MV-4-11 (cell line): ENCODE measurements at places on chromosomes 3 and 15.
A peak's percentile ranks its signal among the peaks of the same experiment; 100 is the strongest.

GRCh38 chr3:198097048-198097447, 137.0 kb downstream of the LMLN start:
- DNase-seq: peak; percentile 41

GRCh38 chr15:29935296-29936004, 113.2 kb upstream of the TJP1 start:
- DNase-seq: no peak

DNA sequence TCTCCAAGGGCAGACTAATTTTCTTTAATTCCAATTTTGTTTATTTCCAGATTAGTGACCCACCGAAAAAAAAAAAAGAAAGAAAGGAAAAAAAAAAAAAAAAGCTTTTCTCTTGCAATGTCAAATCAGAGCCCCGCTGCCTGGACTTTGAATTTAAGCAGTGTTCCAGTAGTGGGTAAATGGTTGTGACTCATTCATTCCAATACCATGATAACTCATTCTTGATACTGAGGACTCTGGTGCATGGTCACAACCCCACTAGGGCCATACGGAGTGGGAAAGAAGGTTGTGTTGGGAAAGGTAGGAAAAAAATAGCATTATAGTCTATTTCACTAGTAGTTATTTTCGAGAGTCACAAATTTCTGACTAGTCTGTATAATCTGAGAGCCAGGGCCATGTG, 59.1 kb upstream of the COL8A1 start:
- DNase-seq: no peak

GRCh38 chr3:185150561-185150960, 2.3 kb downstream of the C3orf70 start:
- DNase-seq: no peak

DNA sequence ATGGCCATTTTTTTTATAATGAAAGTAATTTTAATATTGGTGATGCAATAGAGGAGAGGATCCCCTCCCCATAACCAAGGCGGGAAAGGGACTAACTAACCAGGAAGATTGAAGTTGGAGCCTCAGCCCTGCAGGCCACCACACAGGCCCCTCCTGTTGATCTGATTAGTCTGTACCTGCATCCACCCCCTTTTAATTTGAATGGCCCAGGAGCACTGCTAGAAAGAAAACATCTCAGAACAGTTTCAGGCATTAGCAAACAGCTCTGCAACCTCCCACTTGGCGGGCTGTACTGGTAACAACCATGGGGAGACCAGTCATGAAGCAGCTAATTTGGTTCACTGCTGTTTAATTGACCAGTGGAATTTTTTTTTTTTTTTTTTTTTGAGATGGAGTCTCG, 10.3 kb downstream of the CAV3 start:
- DNase-seq: no peak

DNA sequence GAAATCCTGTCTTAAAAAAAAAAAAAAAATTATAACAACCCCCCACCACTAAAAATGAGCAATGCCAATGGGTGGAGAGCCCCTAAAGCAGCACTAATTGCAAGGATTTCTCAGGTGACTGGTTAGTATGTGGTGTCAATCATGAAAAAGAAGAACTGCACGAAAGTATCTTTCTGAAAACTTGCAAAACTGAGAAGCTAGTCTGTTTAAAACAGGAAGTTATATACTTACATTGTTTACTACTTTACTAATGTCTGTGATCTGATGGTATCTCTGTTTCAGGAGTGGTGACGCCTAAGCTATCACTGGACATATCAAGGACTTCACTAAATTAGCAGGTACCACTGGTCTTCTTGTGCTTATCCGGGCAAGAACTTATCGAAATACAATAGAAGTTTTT, at the start of gene CCR3:
Gene CCR3 (plus strand): TSS at position 341 of the 400 bp plus-strand sequence. CDS start 22,699 bp downstream, outside the sequence.
- peak; percentile 74 for DNase-seq

DNA sequence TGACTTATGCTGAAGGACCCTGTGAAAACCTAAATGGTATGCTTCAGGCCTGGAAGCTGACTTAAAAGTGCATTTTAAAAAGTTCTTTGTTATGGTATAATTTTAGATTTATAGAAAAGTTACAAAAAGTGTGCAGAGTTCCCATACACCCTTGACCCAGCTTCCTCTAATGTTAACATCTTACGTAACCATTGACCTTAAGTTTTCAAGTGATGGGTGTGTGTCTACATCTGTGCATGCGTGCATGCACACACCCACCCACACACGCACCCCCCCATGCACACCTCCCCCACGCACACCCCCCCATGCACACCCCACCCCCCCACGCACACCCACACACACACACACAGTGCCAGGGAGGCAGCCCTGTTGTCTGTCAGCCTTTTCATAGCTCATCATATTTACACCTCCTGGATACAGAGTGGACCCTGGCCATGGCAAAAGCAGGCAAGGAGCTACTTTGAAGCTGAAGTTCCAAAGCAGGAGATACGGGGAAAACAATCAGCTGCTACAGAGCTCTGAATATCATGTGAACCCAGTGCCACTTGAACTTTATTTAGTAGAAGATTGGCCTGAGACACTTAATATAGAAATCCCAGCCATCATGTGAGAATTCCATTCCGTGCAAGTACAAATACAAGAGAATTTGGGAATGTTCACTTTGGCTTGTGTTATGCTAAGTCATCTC, 30.0 kb upstream of the TRAK1 start:
- peak; percentile 39 for DNase-seq

- DNase-seq: no peak
Measured at GRCh38 chr3:67723863-67724262, 69.5 kb upstream of the SUCLG2 start.

DNA sequence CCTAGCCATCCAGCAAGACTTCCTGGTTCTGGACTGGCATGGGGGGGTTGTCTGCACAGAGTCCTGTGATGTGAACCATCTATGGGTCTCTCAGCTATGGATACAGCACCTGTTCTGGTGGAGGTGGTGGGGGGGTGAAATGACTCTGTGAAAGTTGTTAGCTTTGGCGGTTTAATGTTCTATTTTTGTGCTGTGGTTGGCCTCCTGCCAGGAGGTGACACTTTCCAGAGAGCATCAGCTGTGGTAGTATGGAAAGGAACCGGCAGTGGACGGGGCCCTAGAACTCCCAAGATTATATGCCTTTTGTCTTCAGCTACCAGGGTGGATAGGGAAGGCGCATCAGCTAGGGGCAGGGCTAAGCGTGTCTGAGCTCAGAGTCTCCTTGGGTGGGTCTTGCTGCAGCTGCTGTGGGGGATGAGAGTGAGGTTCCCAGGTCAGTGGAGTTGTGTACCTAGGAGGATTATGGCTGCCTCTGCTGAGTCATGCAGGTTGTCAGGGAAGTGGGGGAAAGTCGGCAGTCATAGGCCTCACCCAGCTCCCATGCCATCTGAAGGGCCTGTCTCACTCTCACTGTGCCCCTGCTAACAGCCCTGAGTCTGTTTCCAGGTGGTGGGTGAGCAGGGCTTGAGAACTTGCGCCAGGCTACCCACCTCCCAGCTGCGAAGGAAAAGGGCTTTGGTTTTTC, 7.1 kb upstream of the LARS2 start:
- no peak for DNase-seq

DNA sequence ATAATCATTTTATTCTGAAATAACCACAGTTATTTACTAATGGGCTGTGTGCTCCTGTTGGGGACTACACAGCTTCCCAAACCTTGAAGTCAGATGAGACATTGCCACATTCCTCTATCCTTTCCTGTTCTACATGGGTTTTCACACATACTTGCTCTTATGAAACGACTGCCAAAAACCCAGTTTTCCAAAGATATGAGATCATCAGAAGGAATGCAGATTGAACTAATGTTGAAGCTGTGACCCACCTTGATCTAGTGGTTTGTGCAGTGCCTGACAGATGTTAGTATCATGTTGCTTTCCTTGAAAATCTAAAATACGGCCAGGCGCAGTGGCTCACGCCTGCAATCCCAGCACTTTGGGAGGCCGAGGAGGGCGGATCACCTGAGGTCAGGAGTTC, 144.6 kb downstream of the VGLL4 start:
- DNase-seq: no peak

DNA sequence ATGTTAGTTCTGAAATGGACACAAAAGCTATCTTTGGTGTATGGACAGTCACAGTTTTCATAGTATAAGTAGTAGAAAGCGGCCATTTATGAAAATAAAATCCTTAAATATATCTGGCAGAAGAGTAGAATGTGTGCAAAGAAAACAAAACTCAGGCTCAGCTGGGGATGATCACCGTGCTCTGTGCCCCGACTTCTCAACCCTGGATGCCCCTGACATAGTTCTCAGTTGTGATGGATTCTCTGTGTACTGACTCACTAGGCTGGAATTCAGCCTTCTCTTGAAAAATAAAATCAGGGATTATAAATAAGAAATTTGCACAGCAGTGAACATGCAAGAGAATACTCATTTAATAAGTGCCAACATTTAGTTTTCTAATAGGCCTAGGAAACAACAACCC, 925.1 kb upstream of the NR2F2 start:
- no peak for DNase-seq

DNA sequence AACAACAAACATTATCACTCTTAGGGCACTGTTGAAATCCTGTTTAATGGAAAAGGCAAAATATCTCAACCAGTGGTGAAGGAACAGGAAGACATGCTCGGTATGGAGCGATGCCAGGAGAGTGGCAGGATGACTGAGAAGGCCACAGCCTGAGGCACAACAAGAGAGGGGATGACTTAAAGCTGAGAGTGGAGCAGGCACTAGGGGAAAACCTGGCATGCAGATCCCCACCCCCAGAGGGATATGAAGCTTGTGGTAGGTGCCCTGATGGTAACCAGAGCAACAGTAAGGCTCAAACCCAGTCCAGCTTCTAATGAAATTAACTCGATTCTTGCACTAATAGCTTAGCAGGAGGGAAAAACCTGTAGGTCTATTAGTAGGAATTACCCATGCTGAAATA, 40.4 kb downstream of the LYSMD4 start:
- no peak for DNase-seq

DNA sequence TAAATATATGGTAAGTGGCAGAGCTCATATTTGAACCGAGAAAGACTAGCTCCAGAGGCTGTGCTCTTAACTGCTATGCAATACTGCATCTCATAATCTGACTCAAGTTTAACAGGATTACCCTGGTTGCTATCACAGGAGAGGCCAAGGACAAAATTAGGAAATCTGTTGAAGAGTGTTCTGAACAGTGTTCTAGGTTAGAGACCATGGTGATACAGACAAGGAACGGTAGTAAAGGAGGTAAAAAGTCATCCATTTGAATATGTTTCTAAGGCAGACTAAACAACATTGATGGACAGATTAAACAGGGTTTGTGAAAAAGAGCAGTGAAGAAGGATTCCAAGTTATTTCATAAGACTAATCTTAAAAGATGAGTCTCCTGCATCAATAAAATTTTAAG, 22.1 kb downstream of the PLOD2 start:
- DNase-seq: no peak

DNA sequence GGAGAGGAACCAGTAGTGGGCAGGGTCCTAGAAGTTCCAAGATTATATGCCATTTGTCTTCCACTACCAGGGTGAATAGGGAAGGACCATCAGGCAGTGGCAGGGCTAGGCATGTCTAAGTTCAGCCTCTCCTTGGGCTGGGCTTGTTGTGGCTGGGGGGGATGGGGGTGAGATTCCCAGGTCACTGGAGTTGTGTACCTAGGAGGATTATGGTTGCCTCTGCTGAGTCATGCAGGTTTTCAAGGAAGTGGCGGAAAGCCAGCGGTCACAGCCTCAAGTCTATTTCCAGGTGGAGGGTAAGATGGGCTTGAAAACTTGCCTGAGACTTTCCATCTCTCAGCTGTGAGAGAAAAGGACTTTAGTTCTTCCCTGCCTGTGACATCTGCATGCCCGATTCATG, 1407.1 kb downstream of the SI start:
- DNase-seq: no peak

- peak; percentile 22 for DNase-seq
Measured at GRCh38 chr3:141686466-141687291, 51.4 kb upstream of the RNF7 start.

GRCh38 chr3:12578742-12579141, 21.9 kb downstream of the MKRN2 start:
- DNase-seq: no peak

DNA sequence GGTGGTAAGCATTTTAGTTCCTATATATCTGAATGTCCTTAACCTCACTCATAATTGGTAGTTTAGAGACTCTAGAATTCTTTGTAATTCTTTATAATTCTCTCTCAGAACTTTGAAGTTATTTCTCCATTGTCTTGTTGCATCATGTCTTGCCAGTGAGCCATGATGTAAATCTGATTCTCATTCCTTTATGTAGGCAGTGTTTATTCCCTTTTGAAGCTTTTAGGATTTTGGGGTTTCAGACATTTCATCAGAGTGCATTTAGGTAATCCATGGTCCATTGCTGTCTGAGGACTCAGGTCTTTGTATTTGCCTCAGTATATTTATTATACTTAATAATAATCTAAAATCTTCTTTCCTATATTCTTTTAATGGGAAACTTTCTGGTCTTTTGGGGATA, 20.6 kb downstream of the CMC1 start:
- no peak for DNase-seq

DNA sequence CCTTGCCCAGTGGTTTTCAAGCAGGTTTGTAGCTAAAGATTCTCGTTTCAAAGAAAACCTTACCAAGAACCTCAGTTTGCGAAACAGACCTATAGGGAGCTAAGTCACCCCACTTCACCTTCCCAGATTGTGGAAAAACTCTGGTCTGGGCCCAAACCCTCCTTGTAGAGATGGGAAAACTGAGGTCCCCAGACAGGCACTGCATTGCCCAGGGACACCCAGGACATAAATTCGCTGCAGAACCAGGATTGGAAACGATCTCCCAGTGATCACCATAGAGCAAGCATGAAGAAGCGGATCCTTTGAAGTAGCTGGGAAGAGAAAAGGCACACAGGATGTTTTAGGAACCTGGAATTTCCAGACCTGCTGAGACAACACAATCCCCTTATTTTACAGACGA, 85.6 kb upstream of the PIAS1 start:
- DNase-seq: no peak

DNA sequence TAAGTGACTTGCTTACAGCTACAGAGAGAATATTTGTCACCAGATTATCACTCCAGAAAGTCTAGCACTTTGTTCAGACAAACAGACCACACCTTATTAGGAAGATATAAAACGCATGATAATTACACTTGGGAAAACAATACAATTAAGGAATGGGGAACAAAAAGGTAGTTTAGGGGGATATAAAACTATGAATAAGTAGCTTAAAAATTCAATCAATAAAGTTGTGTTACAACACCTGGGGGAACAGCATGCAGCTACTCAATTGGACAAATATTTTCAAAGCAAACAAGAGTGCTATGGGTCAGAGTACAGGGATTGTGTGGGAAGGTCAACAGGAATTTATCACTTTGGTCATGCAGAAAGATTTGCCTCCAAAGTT, 15.1 kb downstream of the CLDN1 start:
- no peak for DNase-seq

GRCh38 chr3:156017352-156018030, 102.9 kb upstream of the KCNAB1 start:
- DNase-seq: no peak

GRCh38 chr3:58563386-58564035, 13.7 kb downstream of the FAM107A start:
- no peak for DNase-seq

GRCh38 chr3:3305841-3306240, 126.3 kb upstream of the CRBN start:
- no peak for DNase-seq

DNA sequence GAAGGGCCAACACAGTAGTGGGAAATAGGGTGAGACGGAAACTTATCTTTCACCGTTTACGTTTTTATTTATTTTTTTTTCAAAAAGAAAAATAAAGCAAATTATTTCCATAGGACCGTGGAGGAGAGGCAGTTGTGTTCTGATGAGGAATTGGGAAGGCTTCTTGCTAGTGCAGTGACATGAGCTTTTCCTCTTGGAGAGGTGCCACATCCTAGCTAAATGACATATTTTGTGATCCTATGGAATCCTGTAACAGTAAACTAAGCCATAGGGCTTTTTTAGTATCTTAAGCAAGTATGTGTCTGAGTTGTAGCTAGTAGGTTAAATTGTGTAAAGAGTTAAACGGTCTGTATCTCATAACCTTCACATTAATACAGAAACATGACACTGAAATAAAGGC, 609.9 kb downstream of the RBMS3 start:
- no peak for DNase-seq
